ENCODE measurements at places on chromosomes 11 and 22. TPM values are rescaled to one million over a fixed set of nuclear protein-coding genes. Genes with fewer than 3 reads are reported as not detected.

LBHD1 gene
- total RNA-seq = 2.3 TPM

OR51B4 gene
- not detected for total RNA-seq

TSGA10IP gene
- not detected for total RNA-seq

PDE3B gene
- 16.3 TPM for total RNA-seq

C11orf52 gene
- 3.3 TPM for total RNA-seq

BATF2 gene
- 1.6 TPM for total RNA-seq

TEX54 gene
- total RNA-seq = not detected

JAML gene
- 2.3 TPM for total RNA-seq

TNNT3 gene
- total RNA-seq = 4.3 TPM

CTR9 gene
- 21.1 TPM for total RNA-seq

CHRM1 gene
- 0.89 TPM for total RNA-seq

OR51B5 gene
- not detected for total RNA-seq

TBX1 gene
- 0.31 TPM for total RNA-seq

MMP11 gene
- total RNA-seq = 10.9 TPM

OR2AG1 gene
- total RNA-seq = not detected

KDM4E gene
- not detected for total RNA-seq

FGF4 gene
- not detected for total RNA-seq

MUC2 gene
- total RNA-seq = not detected

PRR33 gene
- total RNA-seq = not detected

SYT12 gene
- total RNA-seq = not detected

PLEKHA7 gene
- 12.5 TPM for total RNA-seq

GSTT2 gene
- 3.0 TPM for total RNA-seq

ZNHIT2 gene
- 15.7 TPM for total RNA-seq

PKDREJ gene
- total RNA-seq = 0.10 TPM

RIMBP3C gene
- total RNA-seq = 0.35 TPM

KRTAP5-9 gene
- total RNA-seq = not detected

OR52E8 gene
- not detected for total RNA-seq

PKNOX2 gene
- 2.6 TPM for total RNA-seq

POGLUT3 gene
- 27.4 TPM for total RNA-seq

HTR3B gene
- not detected for total RNA-seq

NCF4 gene
- total RNA-seq = 14.4 TPM

CASP12 gene
- 1.2 TPM for total RNA-seq

MGAT3 gene
- total RNA-seq = 2.8 TPM

ANKK1 gene
- total RNA-seq = 0.27 TPM

DKK3 gene
- total RNA-seq = 167 TPM

GLYATL2 gene
- total RNA-seq = 3.6 TPM

SYNGR1 gene
- 14.5 TPM for total RNA-seq

NDUFC2 gene
- 68.9 TPM for total RNA-seq

RIBC2 gene
- total RNA-seq = not detected

MYOD1 gene
- total RNA-seq = not detected

CTTN gene
- total RNA-seq = 192 TPM

CASP5 gene
- 0.67 TPM for total RNA-seq

ARHGAP42 gene
- total RNA-seq = 29.1 TPM

CD3G gene
- total RNA-seq = 1.3 TPM

KCNJ1 gene
- total RNA-seq = 0.27 TPM

IPO7 gene
- total RNA-seq = 150 TPM

OR56A1 gene
- total RNA-seq = not detected

APOBEC3H gene
- not detected for total RNA-seq

CDKN1C gene
- total RNA-seq = 148 TPM

BTG4 gene
- not detected for total RNA-seq

CPT1B gene
- total RNA-seq = 5.7 TPM

ANO5 gene
- total RNA-seq = 25.5 TPM

AQP11 gene
- total RNA-seq = not detected

CELSR1 gene
- 1.7 TPM for total RNA-seq

CST6 gene
- not detected for total RNA-seq
